ENCODE measurements at places on chromosomes 6 and 20.

DNA sequence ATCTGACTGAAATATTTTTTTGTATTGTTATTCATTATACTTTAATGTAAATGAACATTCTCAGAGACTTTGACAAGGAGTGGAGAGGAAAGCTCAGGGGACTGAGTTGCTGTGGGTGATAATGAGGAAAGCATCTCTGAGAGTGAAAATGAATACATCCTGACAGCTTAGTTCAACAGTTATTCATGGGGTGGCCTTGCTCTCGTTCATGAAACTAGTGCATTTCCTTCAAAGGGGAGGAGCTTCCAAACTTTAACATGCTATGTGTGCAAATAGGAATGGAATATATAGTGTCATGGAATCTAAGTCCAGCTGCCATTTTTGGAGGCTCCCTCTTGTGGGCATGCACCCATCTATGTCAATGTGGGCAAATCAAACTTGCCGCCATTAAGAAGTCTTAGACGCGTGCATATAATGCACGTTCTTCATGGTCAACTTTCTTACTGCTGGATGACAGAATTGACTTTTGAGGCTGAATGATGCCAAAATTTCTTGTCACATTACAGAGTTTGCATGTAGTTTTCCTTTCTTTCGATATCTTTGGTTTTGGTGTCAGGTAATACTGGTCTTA lies 124.3 kb upstream of the TMEM170B start:
- DNase-seq: no peak

DNA sequence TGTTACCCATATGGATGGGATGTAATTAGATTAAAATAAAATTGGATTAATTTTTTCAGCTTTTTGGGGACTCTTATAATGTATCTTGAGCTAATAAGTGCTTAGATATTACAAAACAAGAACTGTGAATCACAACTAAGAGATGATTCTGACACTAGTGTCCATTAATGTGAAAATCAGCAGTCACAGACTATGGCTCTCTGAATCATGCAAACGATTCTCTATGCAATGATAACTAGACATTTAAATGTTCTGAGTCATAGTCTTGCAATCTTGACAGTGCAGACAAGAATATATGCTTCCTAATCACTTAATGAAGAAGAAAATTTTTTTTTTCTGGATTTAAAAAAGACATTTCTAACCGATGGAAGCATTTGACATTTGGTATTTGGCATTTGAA lies 82.2 kb upstream of the OPRM1 start:
- DNase-seq: peak; percentile 2

- DNase-seq: no peak
Observed at GRCh38 chr20:39631557-39631956, 669.4 kb downstream of the DHX35 start.

DNA sequence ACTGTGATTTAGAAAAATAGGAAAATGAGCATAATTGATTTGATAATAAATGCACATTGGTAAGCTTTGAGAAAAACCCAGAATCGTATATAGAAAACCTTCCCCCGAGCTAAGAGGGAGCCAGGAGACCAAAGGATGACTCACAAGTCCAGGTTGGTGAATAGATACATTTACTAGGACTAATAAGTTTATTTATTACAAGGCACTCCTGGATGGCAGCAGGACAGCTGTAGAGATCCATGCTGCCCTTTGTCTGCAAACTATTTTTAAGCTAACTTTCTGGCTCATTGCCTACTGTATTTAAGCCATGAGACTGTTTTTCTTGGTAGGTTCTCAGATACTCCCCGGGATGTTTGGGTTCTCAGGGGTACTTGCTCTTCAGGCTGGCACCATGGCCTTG lies 13.4 kb downstream of the CASP8AP2 start:
- DNase-seq: no peak

DNA sequence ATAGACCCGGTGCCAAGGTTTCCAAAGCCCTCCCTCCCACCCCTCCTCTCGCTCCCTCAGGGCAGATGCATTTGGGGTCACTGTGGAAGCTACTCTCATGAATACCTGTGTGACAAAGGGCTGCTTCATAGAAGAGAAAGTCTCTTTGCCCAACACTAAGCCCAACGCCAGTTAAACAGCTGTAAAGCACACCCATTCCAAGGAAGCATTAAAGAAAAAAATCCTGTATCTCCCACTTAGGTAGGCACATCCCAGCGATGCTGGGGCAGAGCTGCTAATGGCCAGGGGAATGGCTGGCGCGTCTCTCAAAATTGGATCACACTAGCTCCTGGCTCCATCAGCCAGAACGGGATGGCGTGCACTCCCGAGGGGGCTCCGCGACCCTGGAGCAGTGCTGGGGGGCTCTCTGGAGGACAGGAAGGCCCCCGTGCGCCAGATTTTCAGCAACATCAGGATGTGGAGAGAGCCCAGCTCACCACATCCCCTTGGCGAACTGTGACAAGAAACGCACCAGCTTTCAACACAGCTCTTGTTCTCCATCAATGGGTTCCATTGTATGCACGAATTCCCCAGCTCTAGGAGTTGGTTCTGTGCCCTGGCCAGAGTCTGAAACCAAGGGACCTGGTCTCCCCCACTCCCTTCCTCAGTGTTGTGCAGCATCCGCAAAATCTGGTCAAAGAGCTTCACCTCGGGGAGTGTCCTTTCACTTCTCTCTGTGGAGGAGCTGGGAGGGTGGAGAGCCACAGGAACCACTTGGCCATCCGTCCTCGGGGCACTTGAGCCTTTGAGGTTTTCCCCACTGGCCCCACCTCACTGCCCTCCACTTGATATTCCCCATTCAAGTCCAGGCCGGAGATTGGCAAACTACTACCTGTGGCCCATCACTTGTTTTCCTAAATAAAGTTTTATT lies 74.1 kb downstream of the TFAP2C start:
- DNase-seq: no peak

- no peak for DNase-seq
Observed at GRCh38 chr20:25453035-25453810, 45.8 kb downstream of the GINS1 start.

GRCh38 chr6:121584586-121585369 lies 149.3 kb downstream of the GJA1 start:
- DNase-seq: peak; percentile 56

GRCh38 chr6:14337152-14337551 lies 219.6 kb downstream of the CD83 start:
- DNase-seq: peak; percentile 67

GRCh38 chr6:72810571-72811280 lies 188.9 kb downstream of the KCNQ5 start:
- no peak for DNase-seq

- no peak for DNase-seq
Observed at GRCh38 chr6:143107440-143107839, 46.8 kb downstream of the AIG1 start.

- no peak for DNase-seq
Observed at GRCh38 chr20:16262594-16262993, 310.7 kb downstream of the KIF16B start.

- no peak for DNase-seq
Observed at GRCh38 chr6:129701721-129702455, 8.1 kb downstream of the ARHGAP18 start.

DNA sequence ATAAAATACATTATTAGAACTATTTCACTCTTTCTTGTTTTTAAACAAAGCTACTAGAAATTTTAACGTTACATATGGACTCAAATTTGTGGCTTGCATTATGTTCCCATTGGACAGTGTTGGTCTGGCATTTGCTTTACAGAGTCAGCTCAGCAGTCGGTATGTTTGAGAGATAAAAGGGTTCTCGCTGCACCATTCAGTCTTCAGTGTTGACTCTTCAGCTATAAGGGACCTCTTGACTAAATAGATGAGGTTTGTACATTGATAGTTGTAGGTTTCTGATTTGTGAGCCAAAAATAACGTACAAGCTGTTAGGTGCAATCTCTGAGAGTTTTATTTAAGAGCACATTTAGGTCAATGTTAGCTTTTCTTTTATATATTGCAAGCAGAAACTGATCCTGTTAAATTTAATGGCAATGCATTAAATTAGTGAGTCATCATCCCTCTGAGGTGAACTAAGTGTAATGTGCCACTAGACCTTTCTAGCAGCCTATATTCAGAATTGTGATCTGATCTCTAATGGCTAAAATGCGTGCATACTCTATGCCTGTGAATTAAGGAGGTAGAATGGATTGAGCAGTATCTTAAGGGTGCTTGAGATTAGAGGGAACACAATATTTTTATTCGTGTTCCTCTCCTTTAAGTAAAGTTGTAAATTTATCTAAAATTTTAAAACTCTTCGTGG lies 485.6 kb upstream of the SYNCRIP start:
- DNase-seq: no peak

DNA sequence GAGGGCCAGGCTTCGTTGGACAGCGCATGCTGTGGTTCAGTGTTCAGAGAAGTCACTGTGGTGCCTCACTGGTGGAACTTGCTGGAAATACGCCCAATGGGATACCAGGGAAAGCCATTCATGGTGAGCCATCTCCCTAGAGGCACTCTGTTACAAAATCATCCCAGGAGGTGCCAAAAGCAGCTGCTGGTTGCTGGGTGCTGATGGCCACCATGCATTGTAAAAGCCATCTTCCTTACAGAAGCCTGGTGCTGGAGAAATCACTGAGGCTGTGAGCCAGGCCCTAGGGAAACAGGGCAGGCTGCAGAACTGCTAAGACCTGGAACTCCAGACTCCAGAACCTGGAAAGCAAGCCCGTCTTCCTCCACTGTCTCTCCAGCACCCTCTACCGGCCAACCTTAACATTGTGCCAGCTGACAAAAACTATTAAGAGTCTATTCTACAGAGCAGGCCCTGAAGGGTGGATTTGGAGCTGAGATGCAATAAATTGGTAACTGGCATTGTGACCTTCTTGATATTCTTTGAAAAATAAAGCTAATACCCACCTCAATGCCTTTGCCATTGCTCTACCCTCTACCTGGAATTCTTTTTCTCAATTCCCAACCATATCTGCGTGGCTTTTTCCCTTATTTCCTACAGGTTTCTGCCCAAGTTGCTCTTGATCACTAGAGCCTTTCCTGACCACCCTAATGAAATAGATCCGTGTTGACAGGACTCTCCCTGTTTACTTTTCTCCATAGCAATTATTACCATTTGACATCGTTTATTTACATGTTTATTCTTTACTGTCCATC lies 18.5 kb downstream of the SNRPB start:
- peak; percentile 81 for DNase-seq

GRCh38 chr6:112665114-112665513 lies 318.0 kb downstream of the RFPL4B start:
- no peak for DNase-seq

DNA sequence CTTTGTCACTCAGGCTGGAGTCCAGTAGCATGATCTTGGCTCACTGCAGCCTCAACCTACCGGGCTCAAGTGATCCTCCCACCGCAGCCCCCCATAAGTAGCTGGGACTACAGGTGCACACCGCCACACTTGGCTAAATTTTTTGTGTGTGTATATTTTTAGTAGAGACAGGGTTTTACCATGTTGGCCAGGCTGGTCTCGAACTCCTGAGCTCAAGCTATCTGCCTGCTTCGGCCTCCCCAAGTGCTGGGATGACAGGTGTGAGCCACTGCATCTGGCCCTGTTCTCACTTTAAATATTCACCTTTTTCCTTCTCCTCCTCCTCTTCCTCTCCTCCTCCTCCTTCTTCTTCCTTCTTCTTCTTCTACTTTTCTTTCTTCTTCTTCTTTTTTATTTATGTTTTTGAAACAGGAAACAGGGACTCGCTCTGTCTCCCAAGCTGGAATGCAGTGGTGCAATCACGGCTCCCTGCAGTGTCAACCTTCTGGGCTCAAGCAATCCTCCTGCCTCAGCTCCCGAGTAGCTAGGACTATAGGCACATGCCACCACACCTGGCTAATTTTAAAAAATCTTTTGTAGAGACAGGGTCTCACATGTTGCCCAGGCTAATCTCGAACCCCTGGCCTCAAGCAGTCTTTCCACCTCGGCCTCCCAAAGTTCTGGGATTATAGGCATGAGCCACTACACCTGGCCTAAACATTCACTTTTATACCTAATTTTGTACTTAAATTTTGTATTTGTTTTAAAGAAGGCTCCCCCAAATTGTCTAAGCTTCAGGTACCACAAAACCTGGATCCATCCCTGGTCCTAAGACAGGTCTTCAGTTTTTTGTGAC lies 47.2 kb upstream of the NCOA3 start:
- peak; percentile 26 for DNase-seq

- DNase-seq: no peak
Observed at GRCh38 chr6:53984163-53984562, 127.1 kb upstream of the MLIP start.

DNA sequence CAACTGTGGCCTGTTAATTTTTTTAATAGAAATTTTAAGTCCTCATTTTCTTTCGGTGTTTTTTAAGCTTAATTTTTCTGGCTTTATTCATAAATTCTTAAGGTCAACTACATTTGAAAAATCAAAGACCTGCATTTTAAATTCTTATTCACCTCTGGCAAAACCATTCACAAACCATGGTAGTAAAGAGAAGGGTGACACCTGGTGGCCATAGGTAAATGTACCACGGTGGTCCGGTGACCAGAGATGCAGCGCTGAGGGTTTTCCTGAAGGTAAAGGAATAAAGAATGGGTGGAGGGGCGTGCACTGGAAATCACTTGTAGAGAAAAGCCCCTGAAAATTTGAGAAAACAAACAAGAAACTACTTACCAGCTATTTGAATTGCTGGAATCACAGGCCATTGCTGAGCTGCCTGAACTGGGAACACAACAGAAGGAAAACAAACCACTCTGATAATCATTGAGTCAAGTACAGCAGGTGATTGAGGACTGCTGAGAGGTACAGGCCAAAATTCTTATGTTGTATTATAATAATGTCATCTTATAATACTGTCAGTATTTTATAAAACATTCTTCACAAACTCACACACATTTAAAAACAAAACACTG lies 10.1 kb downstream of the HFE start:
- DNase-seq: peak; percentile 76

- peak; percentile 78 for DNase-seq
Observed at GRCh38 chr20:31837896-31838397, 7.5 kb downstream of the FOXS1 start.

GRCh38 chr6:109521080-109521479 lies 38.1 kb upstream of the ZBTB24 start:
- DNase-seq: peak; percentile 45

GRCh38 chr6:164108869-164109769 lies 694.6 kb downstream of the QKI start:
- DNase-seq: peak; percentile 90

GRCh38 chr6:159487636-159488035 lies 205.4 kb downstream of the SOD2 start:
- no peak for DNase-seq

GRCh38 chr6:52108128-52108527 lies 20.7 kb upstream of the PKHD1 start:
- DNase-seq: no peak

GRCh38 chr20:48006036-48006833 lies 221.0 kb upstream of the SULF2 start:
- DNase-seq: no peak

DNA sequence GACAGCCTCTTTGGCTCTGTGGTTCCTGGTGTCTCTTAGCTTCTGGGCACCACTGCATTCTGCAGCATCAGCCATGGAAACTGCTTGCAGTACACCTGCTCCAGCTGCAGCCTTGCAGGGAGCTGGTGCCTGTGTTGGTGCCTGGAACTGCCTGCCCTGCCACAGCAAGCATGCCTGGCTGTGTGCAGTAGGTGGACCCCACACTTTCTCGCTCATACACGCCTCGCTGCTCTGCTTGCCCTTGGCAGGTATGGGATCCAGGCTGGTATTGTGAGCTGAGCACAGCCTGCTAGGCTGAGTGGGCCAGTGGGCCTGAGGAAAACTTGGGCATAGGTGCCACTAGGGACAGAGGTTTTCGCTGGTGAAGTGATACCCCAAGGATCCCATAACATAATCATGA lies 22.8 kb downstream of the OR2J3 start:
- DNase-seq: no peak

- no peak for DNase-seq
Observed at GRCh38 chr6:168852376-168852884, 401.2 kb downstream of the THBS2 start.

Measured in suppressor macrophage (primary cell).